ENCODE measurements at places on chromosomes 12 and 14.
A peak's percentile ranks its signal among the peaks of the same experiment; 100 is the strongest.

- peak; percentile 70 for DNase-seq
These were observed 17.6 kb downstream of the NINJ2 start for GRCh38 chr12:645563-646071.

DNA sequence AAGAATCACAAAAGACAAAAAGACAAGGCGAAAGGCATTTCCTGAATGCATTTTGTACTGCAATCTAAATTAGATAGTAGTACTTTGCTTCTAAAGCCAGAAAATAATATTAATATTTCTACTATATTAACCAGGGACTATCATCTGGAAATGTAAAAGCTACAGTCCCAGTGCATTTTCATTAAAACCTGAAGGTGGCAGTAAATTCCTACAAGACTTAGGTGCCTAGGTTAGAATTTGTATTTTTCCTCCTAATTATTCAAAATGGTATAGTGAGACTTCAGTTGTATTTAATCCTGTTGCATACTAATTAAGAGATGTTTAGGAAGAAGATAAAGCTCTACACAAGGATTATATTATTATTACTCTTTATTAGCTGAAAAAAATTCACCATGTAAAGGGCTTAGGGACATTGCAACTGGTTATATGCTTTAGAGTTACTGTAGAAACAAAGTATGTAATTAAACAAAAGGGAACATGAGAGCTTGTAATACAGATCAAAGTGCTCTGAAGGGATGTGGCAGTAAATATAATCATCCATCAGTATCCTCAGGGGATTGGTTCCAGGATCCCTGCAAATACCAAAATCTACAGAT is 53.6 kb downstream of the BRMS1L start:
- peak; percentile 17 for DNase-seq

- DNase-seq = no peak
These were observed 462.9 kb upstream of the PRICKLE1 start for GRCh38 chr12:43052441-43052840.

- no peak for DNase-seq
These were observed 72.9 kb downstream of the FRMD6 start for GRCh38 chr14:51724650-51725049.

- no peak for DNase-seq
These were observed 136.5 kb upstream of the MYL2 start for GRCh38 chr12:111056618-111057521.

GRCh38 chr14:74419086-74419485 is 6.9 kb downstream of the SYNDIG1L start:
- no peak for DNase-seq

GRCh38 chr12:72089678-72090077 is 151.0 kb downstream of the TPH2 start:
- DNase-seq = no peak

GRCh38 chr14:71686677-71687076 is 245.6 kb upstream of the RGS6 start:
- DNase-seq = peak; percentile 11

- DNase-seq = peak; percentile 48
These were observed 15.6 kb downstream of the BAG5 start for GRCh38 chr14:103546652-103547454.

DNA sequence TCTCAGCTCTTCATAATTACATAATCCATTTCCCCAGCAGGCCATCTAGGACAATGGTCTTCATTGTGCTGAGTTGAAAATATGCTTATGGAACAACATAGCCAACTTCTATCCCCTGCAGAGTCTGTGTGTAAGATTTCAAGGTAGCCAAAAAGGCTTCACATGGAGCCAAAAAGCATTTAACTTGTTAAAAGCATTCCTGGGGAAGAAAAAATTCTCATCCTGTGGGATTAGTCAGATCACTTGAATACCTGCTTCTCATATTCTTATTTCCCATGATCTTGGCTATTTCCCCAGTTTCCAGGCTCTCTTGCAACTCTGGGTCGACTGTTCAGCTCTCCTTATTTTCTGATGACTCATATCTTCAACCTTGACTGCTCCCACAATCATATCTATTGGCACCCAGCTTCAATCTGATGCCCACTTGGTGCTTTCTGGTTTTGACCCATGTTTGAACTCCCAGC is 178.9 kb downstream of the KLHL28 start:
- no peak for DNase-seq

DNA sequence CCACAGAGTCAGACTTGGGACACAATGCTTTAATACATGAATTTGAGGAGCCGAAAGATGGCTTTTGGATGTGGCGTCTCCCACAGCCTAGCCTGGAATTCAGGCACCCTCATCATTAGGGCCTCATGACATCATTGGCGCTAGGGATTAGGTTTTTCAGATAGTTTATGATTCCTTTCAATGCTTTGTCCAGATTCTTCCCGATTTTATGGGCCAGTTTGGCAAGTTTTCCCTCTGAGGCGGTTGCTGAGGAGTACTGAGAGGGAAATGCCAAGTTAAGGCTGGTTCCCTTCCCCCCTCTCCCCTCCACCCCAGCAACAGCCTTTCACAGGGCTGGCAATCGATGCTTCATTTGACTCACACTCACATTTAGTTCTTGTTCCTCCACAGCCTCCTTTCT is 19.7 kb upstream of the PPP1R1A start:
- no peak for DNase-seq

GRCh38 chr12:119666900-119667576 is 895 bp upstream of the PRKAB1 start:
- no peak for DNase-seq

- no peak for DNase-seq
These were observed 17.4 kb downstream of the PRKAB1 start for GRCh38 chr12:119685375-119685774.

GRCh38 chr12:105083031-105083430 is 1.2 kb downstream of the ALDH1L2 start:
- DNase-seq = peak; percentile 18

DNA sequence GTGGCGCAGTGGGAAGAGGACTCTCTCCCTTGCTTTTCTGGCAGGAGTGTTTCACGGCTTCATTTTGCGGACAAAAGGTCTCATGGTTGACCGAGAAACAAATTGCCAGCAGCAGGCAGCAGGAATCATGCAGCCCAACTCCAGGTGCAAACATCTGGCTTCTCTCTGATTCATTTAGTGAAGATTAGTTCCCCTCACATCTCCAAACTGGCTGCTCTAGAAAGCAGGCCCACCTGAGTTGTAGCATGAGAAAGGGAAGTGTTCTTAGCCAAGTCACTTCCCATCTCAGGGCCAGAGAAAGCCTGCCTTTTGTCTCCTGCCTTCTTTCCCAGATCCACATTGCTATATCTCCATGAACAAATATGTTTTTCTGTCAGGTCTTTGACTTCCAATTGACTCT is 120.8 kb upstream of the CCDC196 start:
- no peak for DNase-seq

DNA sequence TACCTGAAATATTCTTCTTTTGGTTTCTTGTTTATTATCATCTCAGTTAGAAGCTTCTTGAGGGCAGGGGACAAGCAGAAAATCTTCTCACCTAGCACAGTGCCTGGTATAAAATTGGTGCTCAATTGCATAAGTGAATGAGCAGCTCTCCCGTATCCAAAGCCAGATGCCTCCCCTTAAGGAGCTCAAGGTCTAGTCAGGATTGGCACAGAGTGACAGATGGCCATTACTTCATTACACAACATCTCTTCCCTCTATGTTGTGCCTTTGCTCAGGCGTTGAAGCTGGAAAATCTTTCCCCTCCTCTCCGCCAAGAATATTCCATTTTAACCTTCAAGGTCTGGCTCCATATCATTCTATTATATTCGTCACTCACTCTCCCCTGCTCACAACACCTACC is 3.6 kb downstream of the SLC4A8 start:
- DNase-seq = no peak

- DNase-seq = peak; percentile 37
These were observed 2.9 kb upstream of the MMP17 start for GRCh38 chr12:131825146-131825892.

DNA sequence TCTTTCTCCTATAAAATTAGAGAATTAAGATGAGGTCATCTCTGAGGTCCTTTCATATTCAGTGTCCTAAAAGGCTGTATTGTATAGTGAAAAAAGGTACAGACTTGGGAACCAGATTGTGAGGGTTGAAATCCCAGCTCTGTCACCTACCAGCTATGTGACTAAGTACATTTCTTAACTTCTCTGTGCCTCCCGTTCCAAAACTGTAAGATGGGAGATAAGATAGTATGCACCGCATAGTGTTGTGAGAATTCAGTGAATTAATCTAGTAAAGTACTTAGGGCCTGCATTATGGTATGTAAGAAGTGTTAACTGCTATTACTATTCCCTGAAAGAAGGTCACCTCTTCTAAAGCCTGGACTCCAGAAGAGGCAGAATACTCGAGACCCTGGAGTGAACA is 60.6 kb downstream of the GNG2 start:
- DNase-seq = no peak

DNA sequence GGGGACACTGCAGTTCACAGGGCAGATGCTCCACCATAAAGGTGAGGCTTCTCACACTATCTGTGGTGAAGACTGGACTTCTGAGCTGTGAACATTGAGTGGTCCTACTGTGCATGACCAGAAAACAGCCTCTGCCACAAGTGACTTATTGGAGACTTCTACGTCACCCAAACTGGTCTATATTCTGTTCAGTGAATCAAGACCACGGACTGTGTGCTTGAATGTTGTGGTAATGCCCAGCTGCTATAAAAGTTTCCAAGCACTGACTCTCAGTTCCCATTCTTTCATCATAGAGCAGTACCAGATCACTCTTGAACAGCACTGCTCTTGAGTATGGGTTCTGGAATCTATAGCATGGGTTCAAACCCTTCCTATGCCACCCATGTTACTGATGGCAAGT is 4.8 kb upstream of the PLEK2 start:
- DNase-seq = no peak

GRCh38 chr14:64363265-64363846 is 24.8 kb upstream of the MTHFD1 start:
- DNase-seq = peak; percentile 74

GRCh38 chr12:55922126-55922525 is 5.6 kb downstream of the PYM1 start:
- no peak for DNase-seq

- no peak for DNase-seq
These were observed 19.7 kb downstream of the CORO1C start for GRCh38 chr12:108711489-108712164.

DNA sequence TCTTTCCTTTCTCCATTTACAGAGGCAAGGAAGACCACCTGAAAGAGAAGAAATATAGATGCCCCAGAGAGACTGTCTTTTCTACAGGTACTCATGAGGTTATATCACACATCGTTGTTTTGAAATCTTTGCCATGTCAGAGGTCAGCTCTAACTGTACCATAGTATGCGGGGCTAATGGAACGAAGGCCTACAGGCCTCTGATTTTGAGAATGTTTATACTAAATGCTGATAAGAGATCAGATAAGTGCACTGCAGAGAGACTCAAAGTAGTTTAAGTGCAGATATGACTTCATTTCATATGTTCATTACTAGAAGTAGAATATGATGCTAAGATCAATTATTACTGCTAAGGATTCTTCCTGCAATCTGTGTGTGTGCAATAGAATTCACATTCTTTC is 1005.0 kb downstream of the GALC start:
- no peak for DNase-seq

DNA sequence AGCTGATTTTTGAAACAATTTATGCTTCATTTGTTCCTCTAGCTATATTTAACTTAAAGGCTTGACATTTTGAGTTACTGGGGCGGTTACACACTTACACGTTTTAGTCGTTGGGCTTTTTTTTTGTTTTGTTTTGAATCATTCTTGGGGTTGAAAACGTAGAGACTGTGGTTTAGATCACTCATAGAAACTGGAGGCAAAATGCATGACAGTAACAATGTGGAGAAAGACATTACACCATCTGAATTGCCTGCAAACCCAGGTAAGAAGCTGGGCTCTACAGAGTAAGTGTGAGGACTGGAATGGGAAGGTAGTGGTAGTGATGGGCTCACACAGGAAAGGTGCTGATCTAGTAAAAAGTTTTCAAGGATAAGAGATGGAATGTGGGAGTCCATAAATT is at the start of gene CLEC2D:
Gene CLEC2D (plus strand): TSS at position 180 of the 400 bp plus-strand sequence. CDS start 22 bp downstream, at position 202.
- DNase-seq = no peak

DNA sequence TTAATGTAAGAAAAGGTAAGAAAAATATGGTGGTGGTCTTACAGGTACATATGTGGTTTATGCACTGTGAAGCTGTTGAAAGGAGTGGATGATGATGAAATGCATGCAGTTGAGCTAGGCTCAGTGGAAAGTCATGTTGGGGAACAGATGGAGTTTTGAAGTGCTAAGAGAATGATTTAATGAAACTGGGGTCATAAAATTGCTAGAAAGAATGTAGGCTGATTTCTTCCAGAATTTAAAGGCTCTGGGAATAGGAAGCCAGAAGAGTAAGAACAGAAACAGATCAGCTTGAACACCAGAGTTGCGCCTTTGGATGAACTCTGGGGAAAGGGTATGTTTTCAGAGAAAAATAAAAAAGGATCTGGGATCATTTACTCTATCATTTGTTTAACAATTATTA is 146.5 kb downstream of the MON2 start:
- no peak for DNase-seq

- peak; percentile 30 for DNase-seq
These were observed 100.5 kb upstream of the STXBP6 start for GRCh38 chr14:25150401-25150800.

- peak; percentile 59 for DNase-seq
These were observed 270.8 kb downstream of the FOXG1 start for GRCh38 chr14:29037411-29037810.

- DNase-seq = no peak
These were observed 12.2 kb upstream of the BDKRB1 start for GRCh38 chr14:96243785-96244184.

DNA sequence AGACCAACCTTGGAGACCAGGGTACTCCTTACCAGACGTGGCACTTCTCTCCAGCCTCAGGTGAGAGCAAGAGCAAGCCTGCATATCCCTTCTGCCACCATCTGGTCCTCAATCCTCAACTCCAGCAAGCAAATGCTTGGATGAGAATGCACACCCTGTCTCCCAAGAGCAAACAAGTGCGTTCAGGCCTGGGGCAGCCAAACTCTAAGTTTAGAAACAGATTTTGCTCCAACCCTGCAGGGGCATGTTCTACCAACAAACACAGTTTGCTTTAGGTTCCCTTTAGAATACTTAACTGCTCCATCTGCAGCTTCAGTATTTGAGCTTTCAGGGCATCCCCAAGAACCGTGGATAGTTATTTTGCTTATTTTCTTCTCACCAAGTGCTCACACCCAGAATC is 55.9 kb upstream of the FICD start:
- no peak for DNase-seq

Measured in EL (cell line).